KBM-7 (cell line): ENCODE measurements at places on chromosomes 11 and 22.
A peak's percentile ranks its signal among the peaks of the same experiment; 100 is the strongest.

GRCh38 chr11:17077240-17077519 is 287 bp downstream of the RPS13 start:
- no peak for DNase-seq

GRCh38 chr22:49023161-49023878 is 804.4 kb downstream of the BRD1 start:
- DNase-seq: no peak

- DNase-seq: no peak
These were observed 15.4 kb downstream of the LRP5 start for GRCh38 chr11:68327586-68328370.

GRCh38 chr11:3222941-3223915 is 4.6 kb upstream of the MRGPRG start:
- peak; percentile 73 for DNase-seq

- DNase-seq: no peak
These were observed 4.8 kb downstream of the SMIM38 start for GRCh38 chr11:69160296-69161116.

DNA sequence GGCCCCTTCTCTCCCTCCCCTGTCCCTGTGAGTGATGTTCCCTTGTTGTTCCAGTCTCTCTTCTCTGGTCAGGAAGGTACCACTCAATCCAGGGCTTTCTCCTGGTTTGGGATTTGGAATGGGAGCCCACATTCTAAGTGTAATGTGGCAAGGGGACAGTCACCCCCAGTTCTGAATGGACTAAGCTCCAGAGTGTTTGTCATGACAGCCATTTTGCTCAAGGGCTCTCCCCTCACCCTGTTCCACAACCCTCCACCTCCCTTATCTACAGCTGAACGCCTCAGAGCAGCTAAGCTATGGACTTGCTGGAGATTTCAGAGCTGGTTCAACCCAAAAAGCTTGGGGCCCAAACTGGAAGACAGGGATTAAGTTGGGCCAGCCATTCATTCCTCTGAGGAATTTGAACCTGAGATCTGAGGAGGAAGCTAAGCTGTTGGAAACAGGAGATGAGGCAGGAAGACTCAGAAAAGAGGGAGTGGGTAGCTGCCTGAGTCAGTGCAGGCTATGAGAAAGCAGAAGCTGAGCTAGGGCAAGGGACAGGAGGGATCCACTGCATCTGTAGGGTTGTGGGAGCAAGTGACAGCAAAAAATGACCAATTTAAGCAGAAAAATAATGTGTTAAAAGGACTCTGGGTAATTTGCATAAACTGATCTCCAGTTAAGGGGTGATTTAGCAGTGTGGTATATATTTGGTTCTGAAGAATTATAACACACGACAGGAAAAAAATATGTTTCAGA is 22.9 kb upstream of the FCHSD2 start:
- peak; percentile 47 for DNase-seq

GRCh38 chr22:17647452-17647851 is 8.9 kb downstream of the BCL2L13 start:
- no peak for DNase-seq

DNA sequence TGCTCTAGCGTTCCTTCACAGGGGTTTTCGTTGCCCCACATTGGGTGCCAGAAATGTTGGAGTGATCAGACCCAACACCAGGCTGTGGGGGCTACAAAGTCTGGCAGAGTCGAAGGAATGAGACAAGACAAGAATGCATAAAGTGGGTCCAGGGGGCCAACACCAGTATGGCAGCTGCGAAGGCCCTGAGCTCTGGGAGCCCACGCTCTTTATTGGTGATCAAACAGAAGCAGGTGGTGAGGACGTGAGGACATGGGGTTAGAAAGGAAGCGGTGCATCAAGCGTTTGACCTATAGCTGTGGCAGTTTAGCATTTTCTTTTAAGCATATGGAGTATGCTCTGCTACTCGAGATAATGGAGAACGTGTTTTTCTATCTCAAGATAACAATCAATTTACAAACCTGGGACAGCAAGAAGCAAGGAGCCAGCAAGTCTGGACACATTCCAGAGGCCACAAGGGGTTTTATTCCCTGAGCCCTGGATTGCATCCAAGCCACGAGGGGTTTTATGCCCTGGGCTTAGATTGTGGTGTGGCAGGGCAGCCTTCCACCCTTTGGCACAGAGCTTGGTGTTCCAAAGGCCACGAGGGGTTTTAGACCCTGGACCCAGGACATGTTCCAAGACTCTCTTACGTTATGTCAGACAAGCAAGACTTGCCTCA is 3.9 kb upstream of the DNAJB13 start:
- DNase-seq: peak; percentile 51

GRCh38 chr11:126832387-126832786 is 168.2 kb downstream of the KIRREL3 start:
- DNase-seq: no peak

DNA sequence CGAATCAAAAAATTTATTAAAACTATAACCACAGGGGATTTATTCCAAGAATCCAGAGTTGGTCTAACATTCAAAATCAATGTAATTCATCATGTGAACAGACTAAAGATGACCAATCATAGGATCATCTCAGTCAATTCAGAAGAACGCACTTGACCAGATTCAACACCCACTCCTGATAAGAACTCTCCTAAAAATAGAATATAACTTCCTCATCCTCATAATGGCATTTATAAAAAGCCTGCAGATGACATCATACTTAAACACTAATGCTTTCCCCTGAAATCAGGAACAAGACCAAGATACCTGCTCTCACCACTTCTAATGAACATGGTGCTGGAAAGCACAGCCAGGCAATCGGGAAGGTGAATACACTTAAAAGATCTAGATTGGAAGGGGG is 10.5 kb upstream of the MUC2 start:
- peak; percentile 56 for DNase-seq

DNA sequence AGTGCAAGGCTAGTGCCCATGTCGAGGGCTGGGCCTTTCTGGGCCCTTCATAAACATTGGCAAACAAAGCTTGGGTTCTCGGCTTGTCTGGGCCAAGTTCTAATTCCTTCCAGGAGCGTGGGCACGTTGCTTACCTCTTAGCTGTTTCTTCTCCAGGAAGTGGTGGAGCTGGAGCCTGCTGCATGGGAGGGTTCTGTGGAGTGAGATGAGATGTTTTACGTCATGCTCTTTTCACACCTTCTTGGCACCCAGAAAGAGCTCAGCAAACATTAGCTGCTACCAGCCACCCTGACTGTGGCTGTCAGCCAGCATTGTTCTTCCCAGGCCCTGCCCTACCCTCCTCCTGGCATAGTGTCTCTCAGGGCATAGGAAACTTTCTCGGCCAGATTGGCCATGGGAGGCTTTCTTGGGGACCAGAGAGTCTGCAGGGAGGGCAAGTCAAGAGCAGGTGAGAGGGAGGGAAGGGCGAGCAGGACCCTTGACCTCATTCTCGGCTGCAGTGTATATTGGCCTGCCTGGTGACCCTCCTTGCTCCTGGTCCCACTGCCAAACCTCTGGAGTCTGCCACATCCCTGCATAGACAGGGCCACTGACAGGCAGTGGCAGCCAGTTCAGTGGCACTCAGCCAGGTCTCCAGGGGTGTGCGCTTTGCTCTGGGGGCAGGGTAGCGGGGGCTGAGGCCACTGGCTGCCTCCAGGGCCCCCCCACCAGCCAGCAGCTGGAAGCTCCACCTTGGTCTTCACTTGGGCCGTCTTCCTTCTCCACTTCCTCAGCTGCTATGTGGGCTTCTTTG is 98.8 kb downstream of the BCR start:
- DNase-seq: no peak

GRCh38 chr11:26839911-26840698 is 118.2 kb upstream of the SLC5A12 start:
- DNase-seq: no peak

DNA sequence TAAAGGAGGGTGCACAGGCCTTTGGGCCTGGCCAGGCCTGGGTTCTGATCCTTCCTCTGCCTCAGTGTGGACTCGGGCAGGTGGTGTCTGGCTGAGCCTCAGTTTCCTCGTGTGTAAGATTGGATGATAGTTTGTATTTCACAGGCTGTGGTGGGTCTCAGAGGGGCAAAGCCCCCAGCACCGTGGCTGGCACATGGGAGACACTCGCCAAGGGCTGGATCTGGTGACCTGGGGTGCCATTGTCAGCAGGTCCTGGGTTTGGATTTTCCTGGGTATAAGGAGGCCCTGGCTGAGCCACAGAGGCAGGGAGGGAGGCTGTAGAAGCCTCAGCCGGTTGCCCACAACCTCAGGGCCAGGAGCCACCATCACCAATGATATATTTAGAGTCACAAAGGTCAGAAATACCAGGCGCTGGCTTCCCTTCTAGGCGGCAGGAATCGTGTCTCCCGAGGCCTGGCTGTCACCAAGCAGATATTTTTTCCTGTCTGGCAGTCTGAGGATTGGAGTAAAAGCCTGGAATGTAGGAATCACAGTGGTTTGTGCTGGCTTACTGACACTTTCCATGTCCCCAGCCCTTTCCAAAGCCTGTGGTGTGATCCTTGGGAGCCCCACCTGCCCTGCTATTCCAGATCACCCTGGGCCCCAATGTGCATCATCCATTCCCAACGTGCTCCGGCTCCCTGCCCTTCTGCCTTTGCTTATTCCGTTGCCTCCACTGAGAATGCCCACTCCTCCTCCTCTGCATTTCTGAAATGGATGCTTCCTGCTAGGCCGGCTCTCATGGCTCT is 15.6 kb downstream of the KCNC1 start:
- DNase-seq: no peak

DNA sequence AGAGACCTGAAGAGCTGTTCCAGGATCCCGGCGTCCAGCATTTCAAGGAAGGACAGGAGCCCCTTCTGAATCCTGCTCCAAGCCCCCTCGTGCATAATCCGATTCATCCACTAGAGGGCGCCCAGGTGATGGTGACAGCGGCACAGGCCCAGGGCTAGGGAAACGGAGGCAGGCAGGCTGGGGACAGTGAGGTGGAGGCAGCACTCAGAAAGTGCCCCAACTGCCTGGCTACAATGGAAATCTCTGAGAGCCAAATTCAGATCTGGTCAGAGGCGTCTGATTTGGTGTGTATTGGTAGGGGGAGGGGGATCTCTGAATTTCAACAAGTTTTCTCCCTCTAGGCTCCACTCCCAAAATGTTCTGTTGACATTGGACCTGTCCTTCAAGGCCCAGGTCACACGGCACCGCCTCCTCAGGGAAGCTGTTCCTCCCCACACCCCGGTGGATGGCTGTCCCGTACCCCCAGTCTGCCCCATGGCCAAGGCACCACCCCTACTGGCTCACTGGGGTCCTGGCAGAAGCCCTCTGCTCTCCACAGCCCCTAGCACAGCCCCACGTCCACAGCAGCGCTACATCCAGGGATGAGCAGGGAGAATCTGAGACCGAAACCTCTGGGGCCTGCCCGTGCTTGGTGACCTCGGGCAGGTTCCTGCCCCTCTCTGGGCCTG is 142.9 kb downstream of the CRYBB2 start:
- DNase-seq: peak; percentile 67

DNA sequence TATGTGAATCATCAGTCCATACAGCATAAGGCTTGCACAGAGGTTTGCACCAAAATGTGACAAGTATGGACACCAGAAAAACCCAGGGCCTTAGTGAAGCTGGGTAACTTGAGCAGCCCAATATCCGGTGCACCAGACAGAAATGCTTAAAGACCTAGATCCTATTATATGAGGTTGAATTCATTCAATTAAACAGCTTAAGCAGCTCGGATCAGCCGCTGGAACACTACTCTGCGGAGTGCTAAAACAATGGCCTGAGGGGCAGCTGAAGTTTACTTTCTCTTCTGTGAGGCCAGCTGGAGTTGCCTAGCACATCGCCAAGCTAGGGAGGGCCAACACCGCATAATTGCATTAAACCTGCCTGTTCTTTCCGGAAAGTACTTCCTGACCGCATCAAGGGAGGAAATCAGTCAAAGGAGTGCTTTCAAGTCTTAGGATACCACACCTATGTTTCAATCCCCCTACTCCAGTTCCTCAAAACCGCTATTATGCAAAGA is 17.0 kb upstream of the FAM181B start:
- peak; percentile 40 for DNase-seq

DNA sequence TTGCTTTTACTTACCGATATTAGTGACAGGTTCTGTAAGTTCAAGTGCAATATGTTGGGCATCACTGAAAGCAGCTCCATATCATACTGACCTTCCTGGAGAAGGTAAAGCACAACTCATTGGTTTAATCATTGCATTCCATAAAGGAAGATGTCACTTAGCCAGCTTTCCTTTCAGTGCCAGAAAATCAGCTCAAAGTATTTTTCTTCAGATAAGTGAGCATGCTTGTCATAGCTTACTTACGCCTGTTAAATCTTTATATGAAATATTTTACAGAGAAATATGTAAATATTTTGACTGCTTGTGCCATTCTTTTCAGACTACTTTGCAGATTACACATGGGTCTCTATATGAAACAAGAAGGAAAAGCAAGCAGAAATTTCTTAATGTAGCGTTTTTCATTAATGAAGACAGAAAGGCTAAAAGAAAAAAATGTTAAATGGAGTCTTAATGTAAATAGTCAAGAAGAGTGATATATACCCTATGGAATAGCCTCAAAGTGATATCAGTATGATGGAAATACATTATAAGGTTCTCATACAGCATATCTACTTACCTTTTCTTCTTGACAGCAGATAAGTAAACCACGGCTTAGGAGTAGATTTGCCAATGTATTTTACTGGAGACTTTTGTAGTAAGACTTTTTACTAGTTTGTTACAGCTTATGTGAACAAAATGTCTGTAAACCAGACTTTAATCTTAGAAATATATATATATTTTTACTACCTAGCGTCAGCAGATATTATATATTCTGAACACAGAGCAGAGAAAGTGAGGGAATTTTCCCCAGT is 649.7 kb downstream of the METTL15 start:
- DNase-seq: no peak

DNA sequence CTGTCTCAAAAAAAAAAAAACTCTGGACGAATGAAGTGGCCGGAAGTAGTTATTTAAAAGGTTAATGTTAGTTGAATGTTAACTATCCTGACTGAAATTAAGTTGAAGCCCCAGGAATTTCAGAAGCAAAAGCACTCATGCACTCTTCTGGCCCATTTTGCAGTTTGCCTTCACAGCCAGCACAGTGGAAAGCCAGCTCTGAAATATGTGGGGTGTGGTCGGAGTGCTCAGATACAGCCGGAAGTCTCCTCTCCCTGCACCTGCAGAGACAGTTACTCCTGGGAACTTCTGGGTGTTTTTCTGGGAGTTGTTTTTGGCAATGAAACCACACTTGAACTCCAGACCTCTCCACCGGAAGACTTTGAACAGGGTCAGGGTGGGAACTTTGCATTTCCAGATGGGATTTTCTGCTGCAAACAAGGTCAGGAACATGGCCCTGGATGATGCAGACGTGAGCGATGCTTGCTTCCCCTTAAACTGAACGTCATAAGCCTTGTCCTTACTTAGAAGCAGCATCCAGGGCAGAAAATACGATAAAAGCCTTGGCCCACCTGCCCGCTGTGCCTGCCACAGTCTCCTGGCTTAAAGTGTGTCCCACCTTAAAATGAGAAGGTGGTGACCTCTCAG is 21.5 kb upstream of the CABP2 start:
- no peak for DNase-seq

DNA sequence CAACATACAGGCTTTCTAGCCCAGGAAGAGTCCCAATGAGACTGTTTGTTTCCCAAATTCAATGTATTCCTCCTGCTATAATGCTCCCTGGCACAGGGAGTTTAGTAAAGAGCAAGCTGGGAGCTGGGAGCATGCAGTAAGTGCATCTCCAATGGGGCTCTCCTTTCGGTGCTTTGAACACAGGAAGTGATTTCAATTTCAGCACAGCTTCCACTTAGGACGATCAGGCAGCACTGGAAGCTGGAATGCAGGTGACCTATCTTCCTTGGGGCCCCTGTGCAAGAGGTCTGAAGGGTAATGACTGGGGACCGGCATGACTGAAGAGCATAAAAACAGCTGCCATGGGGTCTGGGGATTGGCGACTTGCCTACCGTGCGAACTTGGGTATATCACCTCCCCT is 76.0 kb downstream of the LARGE1 start:
- no peak for DNase-seq
